ENCODE measurements at places on chromosomes 4 and X.

DNA sequence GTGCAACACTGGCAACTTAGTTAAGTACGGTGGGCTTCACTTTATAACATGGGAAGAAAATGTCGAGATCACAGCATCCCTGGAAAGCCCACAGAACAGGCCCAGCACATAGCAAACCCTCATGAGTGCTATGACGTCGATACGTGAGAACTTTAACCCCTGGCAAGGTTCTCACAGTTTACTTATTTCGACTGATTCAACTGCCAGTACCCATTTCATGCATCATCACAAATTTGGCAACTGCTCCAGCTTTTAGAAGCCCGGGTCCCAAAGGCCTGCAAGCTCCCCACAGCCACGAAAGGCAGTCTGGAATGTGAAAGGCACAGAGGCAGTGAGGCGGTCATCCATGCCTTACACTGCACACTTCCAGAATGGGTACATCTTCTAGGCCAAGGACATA, 41.2 kb downstream of the RELL1 start:
- DNase-seq: no peak

- no peak for DNase-seq
These were observed 37.3 kb downstream of the APLN start for GRCh38 chrX:129617420-129617819.

- no peak for DNase-seq
These were observed 11.4 kb downstream of the ASIC5 start for GRCh38 chr4:155854582-155855226.

DNA sequence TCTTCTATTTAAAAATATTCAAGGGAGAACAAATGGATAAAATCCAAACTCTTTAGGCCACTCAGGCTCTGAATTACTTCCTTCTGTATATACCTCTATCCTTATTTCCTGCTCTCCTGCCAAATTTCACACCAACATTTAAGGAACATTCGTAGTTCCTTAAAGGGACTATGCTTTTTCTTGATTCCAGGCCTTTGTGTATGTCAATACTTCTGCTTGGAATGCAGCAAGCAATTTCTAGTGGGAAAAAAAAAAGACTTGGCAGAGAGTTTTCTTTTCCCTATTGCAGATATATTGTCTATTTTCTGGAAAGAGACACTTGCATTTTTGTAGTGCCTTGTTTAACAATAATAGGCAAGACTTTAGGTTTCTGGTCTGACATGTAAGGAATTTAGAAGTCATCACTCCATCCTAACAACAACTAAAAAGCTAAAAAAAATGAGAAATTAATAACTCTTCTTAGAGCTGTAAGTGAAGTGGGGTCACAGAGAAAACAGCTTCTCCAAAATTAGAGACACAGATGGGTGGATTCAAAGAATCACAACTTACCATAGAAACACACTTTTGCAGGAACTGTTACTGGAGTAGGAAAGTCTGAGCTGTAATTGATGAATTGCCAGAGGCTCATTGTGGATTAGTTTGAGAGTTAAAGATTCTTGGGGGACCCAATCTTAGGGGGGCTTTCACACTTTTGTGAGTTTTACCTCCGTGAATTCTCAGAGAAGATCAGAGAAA, 2.1 kb upstream of the ADH5 start:
- DNase-seq: no peak

GRCh38 chr4:137124278-137124932, 407.9 kb downstream of the PCDH18 start:
- peak; percentile 53 for DNase-seq

GRCh38 chr4:123786920-123787319, 390.3 kb downstream of the SPRY1 start:
- no peak for DNase-seq

- no peak for DNase-seq
These were observed 24.9 kb upstream of the CHRNA9 start for GRCh38 chr4:40310225-40310624.

DNA sequence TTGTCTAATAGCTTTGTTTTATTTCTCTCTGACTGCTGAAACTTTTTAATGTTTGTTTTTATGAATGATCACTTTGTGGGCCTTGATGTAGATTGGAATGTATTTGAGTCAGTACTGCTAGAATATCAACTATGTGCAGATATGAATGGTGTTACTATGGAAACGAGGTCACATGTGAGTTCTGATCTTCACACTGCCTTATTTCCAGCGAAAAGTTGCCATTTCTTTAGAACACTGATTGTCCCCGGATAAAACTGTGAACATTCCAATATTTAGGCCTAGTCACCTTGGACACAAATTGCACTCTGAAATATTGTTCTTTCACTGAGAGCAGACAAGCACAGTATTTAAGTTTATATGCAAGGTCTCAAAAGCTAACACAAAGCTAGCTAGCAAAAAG, 27.2 kb upstream of the MAGED1 start:
- no peak for DNase-seq

- DNase-seq: peak; percentile 45
These were observed 12.1 kb upstream of the TLR8 start for GRCh38 chrX:12894074-12895030.

GRCh38 chr4:172050911-172051310, 237.7 kb downstream of the GALNTL6 start:
- no peak for DNase-seq

- DNase-seq: no peak
These were observed 1415.6 kb upstream of the PCDH7 start for GRCh38 chr4:29304595-29304994.

GRCh38 chrX:70453024-70453618, 8.5 kb downstream of the DLG3 start:
- no peak for DNase-seq

DNA sequence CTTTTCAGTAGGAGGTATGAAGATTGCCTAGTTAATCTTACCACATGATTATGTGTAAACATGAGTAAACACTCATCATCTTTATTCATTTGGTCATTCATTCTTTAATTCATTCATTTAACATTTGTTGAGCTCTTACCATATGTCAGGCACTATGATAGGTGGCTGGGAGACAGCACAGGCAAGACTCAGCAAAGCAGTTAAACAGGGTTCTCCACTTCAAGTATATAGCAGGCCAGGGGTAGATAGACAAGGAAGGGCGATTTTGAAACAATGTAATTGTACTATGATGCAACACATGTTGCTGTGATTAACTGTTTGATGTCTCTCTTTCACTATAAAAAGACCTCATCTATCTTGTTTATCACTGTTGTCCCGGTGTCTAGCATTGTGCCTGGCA, 84.3 kb upstream of the GPR101 start:
- no peak for DNase-seq

DNA sequence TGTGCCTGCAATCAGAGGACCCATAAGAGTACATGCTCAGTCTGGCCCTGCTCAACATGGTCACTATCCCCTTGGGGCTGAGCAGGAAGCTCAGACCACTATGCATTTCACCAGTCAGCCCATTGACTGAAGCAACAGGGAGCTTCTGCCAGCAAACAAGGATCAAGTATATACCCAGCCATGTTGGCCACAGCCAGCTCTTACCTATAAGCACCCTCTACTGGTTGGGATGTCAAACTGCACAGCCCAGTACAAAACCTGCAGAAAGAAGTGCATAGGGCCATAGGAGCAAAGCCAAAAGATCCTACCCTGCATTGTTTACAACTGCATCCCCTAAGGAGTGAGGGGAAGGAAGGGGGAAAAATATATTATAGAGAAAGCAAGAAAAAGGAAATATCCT, 214.4 kb upstream of the CPEB2 start:
- DNase-seq: peak; percentile 50

- DNase-seq: no peak
These were observed 119.0 kb upstream of the MAP9 start for GRCh38 chr4:155495572-155496293.

GRCh38 chrX:150767475-150768131, 74.4 kb downstream of the MTMR1 start:
- peak; percentile 96 for DNase-seq

DNA sequence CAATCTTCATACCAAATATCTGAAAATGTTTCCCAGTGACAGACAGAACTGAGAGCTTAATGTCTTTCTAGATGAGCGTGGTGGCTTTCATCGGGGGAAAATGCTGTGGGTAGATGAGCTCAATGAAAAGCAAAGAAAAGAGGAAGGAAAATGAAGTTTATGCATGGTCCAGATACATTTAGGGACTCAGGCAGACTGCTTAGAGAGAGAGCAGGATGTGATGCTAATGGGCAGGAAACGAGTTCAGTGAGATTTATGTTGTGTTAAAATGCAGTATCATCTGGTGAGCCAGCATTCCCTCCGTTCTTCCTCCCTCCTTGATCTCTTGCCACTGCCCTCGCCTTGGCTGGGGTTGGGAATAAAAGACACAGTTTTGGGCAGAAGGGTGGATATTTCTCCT, 229.2 kb downstream of the GBA3 start:
- no peak for DNase-seq

GRCh38 chr4:76585272-76585671, 150.2 kb downstream of the SHROOM3 start:
- no peak for DNase-seq

GRCh38 chrX:125205133-125205917, 114.3 kb upstream of the TEX13C start:
- peak; percentile 14 for DNase-seq

GRCh38 chr4:53197772-53198142, 168.1 kb downstream of the SCFD2 start:
- DNase-seq: no peak

- no peak for DNase-seq
These were observed 8.9 kb upstream of the HTRA3 start for GRCh38 chr4:8260656-8261111.

DNA sequence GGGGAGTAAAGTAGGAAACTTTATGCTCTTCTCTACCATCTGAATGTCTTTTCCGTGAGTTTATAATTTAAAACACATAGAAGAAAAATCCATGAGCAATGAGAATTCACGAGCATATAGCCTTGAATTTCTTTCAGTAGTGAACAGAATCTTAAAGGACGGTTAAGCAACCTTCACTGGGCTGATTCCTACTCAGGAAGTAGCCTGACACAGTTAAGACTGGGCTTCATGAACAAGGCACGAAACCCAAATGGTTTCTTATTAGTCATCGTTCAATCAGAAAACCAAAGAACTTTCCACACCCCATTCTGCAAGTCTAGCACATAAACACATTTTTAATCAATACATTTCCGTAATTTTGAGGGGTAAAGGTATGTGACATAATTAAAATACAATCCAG, 95.8 kb downstream of the SH3KBP1 start:
- DNase-seq: peak; percentile 79

- no peak for DNase-seq
These were observed 123.5 kb upstream of the EMCN start for GRCh38 chr4:100641336-100641735.

DNA sequence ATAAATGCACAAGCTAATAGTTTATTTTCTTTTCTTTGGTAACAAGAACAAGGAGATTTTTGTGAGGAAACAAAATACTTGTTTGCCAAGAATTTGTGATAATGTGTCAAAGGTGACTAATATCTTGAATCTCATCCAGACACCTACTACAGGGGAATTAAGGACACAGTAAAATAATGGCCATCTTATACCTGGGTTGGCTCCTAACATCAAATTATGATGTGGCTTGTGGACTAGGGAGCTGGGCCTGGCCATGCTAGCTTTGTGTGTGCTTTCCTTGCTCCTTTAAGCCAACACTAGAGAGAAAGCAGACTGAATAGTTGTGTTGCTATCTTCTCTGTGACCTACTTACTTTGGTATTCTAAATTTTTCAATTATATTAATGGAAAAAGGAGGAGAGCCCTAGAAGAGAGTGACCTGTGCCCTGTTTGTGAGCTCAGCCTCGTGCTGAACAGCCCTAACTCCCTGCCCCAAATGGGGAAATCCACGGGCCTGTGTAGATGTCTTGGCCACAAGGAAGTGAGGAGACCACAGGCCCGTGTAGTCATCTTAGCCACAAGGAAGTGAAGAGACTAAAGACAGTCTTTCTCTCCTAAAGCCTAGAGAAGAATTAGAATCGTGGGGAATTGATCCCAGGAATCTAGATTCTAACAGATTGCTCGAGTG, 23.3 kb downstream of the ARHGAP24 start:
- DNase-seq: peak; percentile 83

DNA sequence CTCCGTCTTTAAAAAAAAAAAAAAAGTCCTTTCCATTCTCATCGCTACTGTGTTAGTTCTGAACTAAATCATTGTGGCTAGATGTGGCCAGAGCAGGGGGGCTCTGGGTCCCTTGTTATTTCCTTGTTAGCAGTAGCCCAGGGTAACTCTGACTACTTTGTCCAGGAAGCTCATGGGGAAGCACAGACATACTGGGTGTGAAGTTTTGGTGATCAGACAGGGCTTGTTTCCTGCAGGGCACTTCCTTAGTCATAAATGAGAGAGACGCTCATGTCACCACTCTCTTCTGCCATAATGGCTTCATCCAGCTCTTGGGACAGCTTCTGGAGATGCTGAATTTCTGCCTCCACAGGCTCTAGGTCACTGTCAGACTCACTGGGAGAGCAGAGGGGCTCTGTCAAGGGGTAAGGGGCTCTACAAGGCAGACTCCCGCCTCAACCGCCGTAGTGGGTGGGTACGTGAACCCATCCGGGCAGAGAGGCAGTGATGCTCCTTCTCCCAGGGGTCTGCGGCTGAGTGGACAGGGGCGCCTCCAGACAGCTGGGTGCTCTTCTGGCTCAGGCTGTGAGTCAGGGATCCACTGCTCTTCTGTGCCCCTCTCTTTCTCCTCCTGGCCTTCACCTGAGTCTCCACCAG, 12.9 kb downstream of the STIM2 start:
- DNase-seq: no peak

DNA sequence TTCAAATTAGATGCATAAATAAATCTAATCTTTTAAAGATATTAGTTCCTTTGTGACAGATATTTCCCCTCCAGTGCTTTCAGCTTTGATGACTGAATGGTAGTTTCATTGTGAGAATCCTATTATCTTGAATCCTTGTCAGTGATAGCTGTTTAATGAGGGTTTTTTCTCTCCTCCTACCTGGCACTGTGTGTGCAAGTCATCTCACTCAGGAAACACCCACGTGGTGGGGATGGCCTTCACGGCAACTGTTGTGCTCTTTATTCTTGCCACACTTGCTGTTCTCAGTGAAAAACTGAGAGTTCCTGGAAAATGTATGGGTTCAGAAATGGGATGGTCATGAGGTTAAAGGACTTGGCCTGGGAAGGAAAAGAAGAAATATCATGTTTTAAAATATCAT, 129.9 kb downstream of the SPRY1 start:
- no peak for DNase-seq

DNA sequence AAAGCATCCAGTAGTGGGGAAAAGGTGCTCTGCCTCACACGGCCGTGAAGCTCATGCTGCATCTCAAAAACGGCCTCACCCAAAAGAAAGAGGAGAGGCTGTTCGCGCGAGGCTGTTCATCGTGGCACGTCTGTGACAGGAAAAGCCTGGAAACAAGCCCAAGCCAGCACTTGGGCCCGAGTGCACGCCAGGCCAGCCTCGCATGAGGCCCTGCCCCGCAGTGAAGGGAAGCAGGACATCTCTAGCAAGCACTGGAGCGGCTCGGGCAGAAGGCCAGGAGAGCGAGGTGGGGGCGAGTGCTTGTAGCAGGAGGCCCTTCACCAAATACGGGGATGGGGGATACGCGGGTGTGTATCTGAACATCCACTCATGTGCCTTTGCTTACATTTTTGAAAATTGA, 39.9 kb upstream of the MXD4 start:
- DNase-seq: no peak

GRCh38 chr4:17773135-17773698, 8.2 kb downstream of the FAM184B start:
- DNase-seq: no peak

GRCh38 chrX:46730765-46731164, 28.2 kb downstream of the SLC9A7 start:
- DNase-seq: no peak
